ENCODE measurements at places on chromosomes 6 and 20. TPM values are rescaled to one million over a fixed set of nuclear protein-coding genes. Genes with fewer than 3 reads are reported as not detected.

Gene CCN6
- polyA plus RNA-seq, result 3.1 TPM

Gene NRN1
- 7.7 TPM for polyA plus RNA-seq

DNA sequence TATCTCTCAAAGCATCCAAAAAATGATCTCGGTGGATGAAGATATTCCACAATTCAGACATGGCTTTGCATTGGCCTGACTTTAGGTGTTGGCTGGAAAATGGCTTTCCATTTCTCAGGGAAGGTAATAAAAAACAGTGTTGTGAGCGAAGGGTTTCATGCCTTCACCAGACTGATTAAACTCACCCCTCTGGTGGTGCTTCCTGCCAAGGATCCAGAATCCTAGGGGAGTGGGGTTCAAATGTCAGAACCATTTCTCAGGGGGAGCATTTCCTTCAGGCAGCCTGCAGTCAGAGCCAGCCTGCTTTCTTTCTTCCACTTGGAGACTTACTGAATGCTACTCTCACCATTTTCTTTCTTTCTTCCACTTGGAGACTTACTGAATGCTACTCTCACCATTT is 45.7 kb upstream of the SMIM28 start:
- DNase-seq, result no peak

Gene IRAK1BP1
- polyA plus RNA-seq, result 15.3 TPM

- DNase-seq, result no peak
Measured at GRCh38 chr20:56693217-56693616, 64.1 kb downstream of the TFAP2C start.

DNA sequence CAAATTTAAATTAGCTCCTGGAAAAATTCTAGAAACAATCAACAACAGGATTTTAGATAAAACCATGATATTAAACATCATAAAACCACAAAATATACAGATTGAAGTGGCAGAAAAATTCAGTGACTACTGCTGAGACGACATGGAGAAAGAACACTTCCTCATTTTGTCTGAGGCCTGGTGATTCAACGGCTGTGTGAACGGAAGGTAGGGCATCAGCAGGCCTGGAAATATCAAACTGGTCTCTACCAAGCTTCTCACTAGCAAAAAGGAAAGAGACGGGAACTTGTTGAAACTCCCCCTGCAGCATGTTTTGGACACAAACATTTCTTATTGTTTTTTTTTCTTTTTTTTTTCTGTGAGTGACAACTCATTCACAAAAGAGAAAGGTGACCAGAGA is 58.0 kb upstream of the AHI1 start:
- DNase-seq, result no peak
